Stimulated activated CD8-positive, alpha-beta memory T cell treated with anti-CD3 and anti-CD28 coated beads, Interleukin-4, amount 100 ng/mL, for 1 hour (primary cell): ENCODE measurements at places on chromosomes 2 and 18.

DNA sequence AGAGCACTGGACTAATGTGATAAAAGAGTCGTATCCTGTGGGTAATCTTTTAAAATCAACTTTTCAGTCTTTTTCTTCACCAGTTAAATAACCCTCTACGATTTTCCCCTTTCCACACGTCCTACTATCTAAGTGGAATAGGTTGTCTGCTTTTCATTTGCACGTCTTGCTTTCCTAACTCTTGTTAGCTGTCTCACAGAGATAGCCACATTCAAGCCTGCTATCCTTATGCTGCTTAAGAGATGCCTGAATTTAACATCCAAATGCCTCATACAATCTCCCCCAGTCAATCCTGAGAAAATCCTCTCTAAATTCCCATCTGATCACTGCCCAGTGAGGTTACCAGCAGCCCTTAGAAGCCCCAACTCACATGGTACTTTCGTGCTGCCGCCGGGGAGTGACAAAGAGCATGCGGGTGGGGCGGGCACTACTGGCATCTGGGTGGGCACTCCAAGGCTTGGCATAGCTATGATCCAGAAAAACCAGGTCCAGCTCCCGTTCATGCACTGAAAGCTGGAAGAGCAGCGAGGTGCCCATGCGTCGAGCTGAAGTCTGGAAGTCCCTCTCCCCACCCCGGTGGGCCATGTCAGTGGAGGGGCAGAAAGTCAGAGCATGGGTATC lies 1.5 kb downstream of the KANSL3 start:
- DNase-seq, result no peak

- no peak for DNase-seq
Measured at GRCh38 chr18:22342625-22343024, 75.1 kb downstream of the CTAGE1 start.

DNA sequence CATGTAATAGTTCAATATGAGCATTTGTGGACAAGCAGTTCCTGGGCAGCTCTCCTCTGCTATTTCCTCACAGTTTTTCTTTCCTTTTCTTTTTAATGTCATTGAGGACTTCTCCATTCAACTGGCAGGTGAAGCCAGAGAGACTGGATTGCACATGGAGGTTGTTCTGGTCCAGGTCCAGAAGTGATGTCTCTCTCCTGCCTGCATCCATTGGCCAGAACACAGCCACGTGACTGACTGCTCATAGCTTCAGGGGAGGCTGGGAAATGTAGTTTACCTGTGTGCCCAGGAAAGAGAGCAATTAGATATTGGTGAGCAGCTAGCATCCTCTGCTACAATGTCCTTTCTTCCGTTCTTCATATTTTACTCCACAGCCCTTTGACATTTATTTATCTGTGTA lies 20.2 kb upstream of the ADAM23 start:
- no peak for DNase-seq

GRCh38 chr2:103123516-103123915 lies 361.7 kb downstream of the TMEM182 start:
- DNase-seq, result no peak

DNA sequence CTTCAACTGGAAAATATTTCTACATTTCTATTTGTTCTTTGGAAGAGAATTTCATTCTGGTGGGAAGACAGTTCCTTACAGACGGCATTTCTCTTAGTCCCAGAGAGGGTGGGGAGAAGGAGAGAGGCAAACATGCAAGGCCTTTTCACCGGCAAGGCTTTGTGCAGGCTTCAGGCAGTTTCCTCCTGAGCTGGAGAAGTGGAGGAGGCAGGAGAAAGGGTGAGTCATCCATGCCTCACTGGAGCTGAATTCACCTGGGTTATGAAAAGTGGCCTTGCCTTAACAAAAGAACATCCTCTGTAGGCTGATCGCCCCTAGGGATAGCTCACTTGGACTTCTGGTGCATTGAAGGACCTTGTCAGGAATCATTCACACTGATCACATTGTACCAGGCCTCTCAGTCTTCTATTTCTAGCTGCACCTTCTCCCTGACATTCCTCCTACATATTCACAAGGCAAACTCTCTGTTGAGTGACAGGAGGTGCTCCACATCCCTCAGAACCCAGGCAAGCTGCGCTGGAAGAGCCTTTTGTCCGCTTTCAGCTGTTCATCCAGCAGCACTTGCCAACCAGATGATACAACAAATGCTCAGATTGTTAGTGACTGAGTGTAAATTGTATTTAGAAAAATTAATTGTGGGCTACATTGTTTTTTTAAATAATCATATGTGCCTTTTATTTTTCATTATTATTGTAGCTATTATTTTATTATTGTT lies 796.1 kb downstream of the DCDC2C start:
- no peak for DNase-seq

DNA sequence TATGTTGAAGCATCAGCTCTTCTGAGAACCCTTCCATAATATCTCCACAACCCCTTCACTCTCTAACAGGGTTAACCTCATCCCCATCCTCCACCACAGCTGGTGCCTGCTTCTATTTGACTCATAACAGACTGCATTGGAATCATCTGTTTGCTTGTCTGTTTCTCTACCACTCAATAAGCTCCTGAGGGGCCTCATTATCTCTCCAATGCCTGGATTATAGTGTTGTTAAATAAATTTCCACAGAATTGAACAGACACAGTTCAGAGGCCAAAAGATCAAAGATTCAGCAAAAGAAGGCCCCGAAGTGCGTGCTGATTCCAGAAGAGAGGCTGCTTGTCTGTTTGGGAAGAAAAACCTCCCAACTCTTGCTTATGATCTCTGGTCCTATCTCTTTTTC lies 33.7 kb upstream of the FAM98A start:
- DNase-seq, result no peak

DNA sequence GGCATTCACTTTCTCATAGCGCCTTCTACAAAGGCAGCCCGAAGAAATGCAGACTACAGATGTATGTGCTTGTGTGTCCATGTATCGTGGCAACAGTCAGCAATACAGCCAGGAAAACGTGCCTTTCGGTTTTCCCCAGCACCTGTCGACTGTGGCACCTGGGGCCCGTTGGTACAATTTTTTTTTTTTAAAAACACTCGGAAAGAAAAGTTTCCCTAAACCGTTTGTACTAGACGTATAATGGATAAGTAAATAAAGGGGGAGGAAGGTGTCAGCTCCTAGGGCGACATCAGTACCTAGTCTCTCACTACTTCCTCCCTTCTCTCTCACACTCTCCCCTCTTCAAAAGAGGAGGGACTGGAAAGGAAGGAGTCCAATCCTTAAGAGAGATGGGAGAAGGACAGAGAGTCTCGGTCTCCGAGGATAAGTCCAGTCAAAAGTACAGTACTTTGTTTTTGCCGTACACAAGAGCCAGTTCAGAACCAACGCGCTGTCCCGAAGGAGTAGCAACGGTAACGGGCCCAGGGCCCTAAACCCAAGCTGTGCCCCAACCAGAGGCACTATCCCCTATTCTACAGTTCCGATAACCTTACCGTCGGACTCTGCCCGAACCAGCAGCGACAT lies 759 bp downstream of the PPP4R3B start:
- DNase-seq, result no peak

DNA sequence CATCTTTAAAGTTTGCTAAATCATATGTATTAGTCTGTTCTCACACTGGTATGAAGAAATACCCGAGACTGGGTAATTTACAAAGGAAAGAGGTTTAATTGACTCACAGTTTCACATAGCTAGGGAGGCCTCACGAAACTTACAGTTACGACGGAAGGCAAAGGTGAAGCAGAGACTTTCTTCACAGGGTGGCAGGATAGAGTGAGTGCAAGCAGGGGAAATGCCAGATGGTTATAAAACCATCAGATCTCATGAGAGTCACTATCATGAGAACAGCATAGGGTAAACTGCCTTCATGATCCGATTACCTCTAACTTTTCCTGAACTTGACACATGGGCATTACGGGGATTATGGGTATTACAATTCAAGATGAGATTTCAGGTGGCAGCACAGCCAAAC lies 1075.2 kb upstream of the NRXN1 start:
- no peak for DNase-seq

DNA sequence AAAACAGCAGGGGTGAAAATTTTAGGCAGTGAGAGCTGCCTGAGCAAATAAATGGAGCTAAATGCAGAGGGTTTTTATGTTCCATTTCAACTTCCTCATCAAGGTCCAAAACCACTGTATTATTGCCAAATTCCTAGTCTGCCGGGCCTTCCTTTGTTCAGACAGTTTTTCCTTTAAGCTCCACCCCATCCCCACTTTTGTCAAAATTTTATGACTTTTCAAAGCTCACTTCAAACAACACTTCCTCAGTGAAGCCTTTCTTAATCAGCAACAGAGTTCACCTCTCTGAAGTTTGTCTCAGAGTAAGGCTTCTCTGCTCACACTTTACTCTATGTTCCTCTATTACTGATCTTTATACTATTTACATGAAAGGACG lies 81.3 kb downstream of the CERKL start:
- DNase-seq, result no peak

DNA sequence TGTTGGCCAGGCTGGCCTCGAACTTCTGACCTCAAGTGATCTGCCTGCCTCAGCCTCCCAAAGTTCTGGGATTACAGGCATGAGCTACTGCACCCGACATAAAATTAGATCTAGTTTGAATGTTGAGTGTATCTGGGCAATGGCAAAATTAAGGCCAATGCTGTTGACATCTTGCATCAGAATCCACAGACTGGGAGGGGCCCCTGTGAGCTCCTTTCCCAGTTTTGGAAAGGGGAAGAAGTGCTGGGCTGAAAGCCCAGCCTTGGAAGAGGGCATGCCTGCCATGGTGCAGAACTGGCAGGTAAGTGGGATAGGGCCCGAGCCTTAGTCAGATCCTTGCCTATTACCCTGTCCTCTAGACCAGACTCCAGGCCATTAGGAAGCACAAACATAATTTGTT lies 4.5 kb upstream of the MYOM1 start:
- no peak for DNase-seq

- no peak for DNase-seq
Measured at GRCh38 chr2:100126201-100126600, 16.2 kb downstream of the AFF3 start.

- no peak for DNase-seq
Measured at GRCh38 chr18:5040476-5040875, 156.6 kb downstream of the AKAIN1 start.

DNA sequence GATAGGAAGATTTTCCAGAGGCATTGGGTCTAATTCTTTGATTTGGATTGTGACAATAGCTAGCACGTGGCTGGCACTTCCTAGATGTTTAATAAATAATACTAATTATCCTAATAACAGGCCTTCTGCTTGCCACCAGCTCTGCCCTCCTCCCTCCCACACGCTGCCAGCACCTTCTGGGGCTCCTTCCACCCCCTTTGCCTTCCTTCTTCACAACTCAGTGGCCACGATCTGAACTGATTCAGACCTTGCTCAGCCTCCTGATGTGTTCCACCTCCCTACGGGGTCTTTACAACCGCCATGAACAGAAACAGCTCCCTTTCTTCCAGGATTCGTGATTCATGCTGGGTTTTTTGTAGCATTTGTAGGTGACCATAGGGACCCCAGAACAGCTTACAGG lies 310.3 kb upstream of the HS6ST1 start:
- DNase-seq, result no peak

DNA sequence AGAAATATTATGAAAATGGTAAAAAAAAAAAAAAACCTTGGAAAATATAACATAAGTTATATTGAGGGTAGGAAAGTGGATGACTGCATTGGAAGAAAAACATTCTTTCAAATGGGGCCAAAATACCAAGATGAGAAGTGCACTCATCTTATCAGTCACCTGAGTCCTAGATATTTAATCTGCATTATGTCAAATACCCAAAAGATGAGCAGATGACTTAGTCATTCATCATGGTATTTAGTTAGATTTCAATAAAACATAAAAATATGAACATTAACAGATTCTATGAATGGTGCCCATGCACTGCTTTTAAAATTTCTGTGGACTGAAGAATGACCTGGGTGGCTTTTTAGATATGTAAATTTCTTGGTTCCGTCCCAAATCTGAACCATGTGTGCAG lies 56.9 kb downstream of the HNMT start:
- no peak for DNase-seq

- no peak for DNase-seq
Measured at GRCh38 chr2:96863575-96864342, 5.9 kb upstream of the ANKRD39 start.

GRCh38 chr2:101725515-101726192 lies 28.1 kb downstream of the MAP4K4 start:
- DNase-seq, result no peak

DNA sequence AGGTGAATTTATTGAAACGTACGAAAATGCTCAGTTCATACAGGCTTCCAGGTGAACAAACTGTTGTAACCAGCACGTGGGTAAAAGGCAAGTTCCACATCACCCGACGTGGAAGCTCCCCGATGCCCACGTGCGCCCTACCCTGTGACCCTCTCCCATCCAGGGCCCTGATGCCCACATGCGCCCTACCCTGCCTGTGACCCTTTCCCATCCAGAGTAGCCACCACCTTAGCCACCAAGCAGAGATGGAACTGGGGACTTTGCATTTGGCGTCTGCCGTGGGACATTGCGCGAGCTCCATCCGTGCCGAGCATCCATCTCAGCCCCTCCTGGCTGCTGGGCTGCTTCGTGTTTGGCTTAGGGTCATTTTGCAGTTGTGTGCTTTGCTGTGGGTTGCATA lies 37.5 kb downstream of the ANO7 start:
- DNase-seq, result no peak

DNA sequence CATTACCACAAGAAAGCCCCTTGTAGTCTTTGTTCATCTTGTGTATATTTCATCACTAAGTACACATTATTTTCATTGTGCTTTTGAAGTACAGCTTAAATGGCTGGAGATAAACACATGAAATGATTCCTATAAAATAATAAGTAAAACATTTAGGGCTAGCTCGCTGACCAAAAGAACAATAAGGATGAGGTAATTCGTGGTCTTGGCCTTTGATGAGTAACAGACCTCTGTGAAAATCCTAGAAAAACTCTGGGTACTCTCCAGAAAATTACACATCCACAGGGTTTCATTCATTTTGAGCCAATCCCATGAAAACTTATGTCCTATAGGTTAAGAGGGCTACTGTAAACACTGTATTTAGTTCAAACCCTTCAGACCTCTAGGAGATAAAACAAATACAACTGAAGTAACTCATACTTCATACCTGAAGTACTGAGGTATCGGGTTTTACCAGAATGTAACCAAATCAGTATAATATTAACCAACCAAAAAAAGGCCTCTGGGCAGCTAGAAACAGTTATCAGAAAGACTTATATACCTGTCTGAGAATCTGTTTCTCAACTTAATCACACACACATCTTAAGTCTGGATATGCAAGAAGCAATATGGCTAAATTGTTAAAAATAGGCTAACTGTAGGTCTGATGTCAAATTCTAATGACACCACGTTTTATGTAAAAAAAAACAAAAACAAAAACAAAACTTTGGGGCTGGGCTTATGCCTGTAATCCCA lies 31.0 kb downstream of the CFAP36 start:
- DNase-seq, result no peak

- no peak for DNase-seq
Measured at GRCh38 chr18:3262234-3263131, 550 bp downstream of the MYL12B start.
